ENCODE measurements at places on chromosomes 12 and 14.

DNA sequence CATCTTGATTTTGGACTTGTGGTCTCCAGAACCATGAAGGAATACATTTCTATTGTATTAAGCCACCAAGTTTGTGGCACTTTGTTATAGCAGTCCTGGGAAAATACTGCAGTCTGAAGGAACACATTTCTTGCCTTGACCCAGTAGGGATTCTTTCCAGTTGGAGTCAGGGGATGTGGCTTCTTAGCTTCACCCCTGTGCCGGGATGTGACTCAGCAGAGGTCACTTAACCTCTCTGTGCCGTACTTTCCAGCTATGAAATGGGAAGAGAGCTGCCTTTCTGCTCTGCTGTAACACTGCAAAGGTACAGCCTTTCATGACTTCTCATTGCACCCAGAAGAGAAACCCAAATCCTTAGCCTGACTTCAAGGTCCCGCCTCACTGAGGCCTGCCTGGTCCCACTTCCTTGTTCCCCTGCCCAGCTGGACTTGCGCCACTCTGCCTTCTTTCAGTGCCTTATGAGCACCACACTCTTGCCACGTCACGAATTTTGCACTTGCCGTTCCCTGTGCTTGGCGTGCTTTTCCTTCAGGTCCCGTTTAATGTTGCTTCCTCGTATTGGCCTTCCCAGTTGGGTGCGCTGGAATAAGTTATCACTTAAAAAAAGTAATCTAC is 24.2 kb downstream of the CHST11 start:
- no peak for DNase-seq

GRCh38 chr12:59085690-59086089 is 165.4 kb upstream of the LRIG3 start:
- DNase-seq, result no peak

- DNase-seq, result no peak
Measured at GRCh38 chr12:86801439-86801838, 545.2 kb upstream of the MGAT4C start.

- no peak for DNase-seq
Measured at GRCh38 chr12:4134448-4135263, 138.9 kb upstream of the CCND2 start.

DNA sequence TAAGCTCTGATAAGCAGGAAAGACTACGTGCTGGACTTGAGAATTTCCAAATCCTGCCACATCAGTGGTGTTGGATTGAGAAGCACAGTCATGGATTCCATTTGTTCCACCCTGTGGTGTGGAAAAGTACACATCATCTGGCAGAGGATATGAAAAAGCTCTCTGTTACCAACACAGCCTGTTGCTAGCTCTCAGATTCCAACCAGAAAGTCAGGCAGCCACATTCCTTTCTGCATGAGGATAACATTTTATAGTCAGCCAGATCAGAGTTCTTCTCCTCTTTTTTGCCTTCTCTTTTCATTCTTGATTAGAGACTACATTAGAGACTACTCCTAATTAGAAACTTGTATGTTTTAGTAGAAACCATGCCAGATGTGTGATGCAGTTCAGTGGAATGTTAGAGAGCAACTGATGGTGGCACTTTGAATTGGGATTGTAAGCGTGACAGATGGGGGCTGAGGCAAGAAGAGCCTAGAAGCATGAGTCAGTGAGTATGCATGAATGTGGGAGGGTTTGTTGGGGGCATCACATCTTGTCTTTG is 61.2 kb upstream of the STXBP6 start:
- DNase-seq, result no peak

- no peak for DNase-seq
Measured at GRCh38 chr12:85281636-85282312, 1.8 kb downstream of the ALX1 start.

DNA sequence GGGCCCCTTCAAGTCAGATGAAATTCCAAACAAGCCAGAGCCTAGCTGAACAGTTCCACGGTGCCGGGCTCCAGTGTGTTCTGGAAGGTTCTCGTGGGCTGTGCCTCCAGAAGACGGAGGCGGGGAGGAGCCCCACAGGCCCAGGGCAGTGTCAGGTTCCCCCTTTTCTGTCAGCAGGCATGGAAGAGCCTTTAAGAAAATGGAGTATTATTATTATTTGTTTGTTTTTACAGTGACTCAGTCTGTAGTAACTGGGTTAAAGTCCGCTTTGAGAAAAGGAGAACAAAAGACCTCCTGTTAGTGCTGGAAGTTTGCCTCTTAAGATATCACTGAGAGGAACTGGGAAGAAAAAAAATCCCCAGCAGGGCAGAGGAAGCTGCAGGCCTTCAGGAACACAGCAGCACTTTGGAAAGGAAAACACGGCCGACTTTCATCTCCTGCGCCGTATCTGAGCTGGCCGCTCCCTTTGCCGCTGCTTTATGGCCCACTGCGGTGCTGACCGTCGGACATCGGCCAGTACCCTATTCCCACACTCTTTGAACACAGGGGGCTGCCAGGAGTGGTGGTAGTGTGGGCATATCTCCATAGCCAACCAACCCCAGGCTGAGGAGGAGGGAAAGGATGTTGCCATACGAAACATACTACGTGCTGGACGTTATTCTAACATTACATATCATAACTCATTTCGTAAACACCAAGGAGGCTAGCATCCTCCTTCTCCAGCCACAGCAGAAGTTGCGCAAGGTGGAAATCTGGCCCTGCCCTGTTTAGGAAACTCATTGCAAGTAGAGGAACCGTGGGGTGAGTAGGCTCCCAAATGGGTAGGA is 194.0 kb downstream of the ZFP36L1 start:
- DNase-seq, result no peak

DNA sequence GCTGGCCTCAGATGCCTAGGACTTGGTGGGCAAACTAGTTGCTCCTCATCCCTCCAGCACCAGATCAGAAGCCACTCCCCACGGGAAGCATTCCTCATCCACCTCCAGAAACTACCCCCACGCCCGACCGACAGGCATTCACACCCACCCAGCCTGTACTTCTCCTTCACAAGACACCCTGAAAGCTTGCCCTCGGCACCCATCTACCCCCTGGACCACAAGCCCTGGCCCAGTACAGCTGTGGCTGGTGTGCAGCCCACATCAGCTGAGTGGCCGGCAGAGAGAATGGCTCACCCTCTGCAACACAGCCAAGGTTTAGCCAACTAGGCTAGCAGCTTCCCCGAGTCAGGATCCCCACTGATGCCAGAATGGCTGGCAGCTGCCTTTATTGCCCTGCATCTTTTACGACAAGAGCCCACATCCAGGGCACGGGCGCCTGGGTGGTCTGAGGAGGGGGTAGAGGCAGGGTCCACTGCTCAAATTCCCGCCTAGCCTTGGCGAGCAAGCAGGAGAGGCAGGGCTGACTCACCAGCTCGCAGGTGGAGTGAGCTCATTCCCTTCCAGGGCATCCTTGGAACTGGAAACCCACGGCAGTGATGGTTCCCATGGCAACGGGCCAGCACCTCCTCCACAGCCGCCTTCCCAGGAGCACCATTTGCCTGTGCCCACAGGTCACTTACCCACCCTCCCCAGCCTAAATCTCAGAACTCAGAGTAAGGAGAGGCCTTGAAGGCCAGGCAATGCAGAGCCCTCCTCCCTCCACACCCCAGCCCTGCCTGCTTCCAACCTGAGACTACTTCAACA is 17.1 kb downstream of the ACTN1 start:
- no peak for DNase-seq
